ENCODE measurements at places on chromosomes 4 and X. TPM values are rescaled to one million over a fixed set of nuclear protein-coding genes. Genes with fewer than 3 reads are reported as not detected.

DNA sequence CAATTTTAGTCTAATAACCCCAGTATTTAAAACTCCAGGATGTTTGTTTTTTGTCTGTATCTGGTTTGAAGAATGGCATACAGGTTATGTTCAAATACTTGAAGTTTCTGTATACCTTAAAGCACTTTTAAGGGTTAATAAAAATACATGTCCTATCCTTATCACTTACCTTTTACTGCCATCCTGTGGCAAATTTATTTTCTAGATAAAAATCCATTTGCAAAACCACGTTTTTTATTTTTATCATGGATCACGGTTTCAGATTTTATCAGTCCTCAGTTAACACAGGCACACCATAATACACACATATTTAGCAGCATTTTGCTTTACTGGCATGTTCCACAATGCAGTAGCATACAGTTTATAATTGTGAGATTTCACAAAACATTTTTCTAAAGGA lies 113.3 kb upstream of the H2AZ1 start:
- no peak for DNase-seq

Gene CFAP97
- 41.4 TPM for polyA plus RNA-seq

DNA sequence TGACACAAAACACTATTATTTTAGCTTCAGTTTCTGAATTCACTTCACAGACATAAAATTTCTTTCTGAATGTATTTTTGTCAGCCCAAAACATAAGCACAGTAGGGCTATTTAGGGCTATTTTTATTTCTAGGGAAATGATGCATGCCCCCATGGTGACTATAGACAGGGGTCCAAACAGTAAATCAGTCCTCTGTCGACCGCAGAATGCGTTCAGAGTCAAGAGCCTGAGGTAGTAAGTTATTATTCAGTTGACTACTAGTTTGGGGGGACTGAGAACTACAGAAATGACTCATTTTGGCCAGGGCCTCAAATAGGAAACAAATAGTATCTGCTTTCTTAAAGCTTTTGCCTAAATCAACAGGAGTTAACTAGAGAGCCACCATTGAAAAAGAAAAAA lies 414.4 kb downstream of the AFF2 start:
- DNase-seq: no peak

Gene KCND1
- 4.5 TPM for polyA plus RNA-seq

Gene SPARCL1
- polyA plus RNA-seq: 440 TPM

GRCh38 chrX:112834031-112834845 lies 6.4 kb downstream of the AMOT start:
- no peak for DNase-seq

Gene PRRG1
- polyA plus RNA-seq: 13.8 TPM

Gene TMEM271
- polyA plus RNA-seq: not detected

Gene SOWAHD
- polyA plus RNA-seq: 0.56 TPM

Gene FAM50A
- 50.7 TPM for polyA plus RNA-seq
